ENCODE measurements at places on chromosomes 13 and 19.

DNA sequence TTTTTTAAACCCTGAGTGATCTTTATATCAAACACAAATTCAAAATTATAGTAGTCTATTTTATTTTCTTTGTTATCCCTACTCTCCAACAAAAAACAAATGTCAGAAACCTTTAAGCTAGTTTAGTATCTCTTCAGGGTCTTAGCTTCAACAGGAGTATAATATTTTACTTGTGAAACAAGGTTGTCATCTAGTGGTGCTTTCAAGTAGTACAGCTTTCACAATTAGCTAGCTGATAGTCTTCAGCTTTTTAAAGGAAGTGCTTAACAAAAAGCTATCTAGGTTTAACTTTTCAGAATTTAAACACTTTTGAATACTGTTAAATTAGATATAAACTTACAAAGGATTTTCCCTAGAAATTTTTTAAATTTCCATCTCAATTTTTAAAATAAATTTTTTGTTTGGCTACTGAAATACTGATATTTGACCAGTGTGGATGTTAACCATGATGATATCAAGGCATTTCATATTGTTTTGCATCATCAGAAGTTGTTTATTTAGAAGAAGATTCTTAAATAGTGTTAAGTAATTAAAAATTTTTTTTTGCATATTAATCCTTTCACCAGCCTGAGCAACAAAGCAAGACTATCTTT, 34.2 kb downstream of the TDRD3 start:
- DNase-seq, result no peak

DNA sequence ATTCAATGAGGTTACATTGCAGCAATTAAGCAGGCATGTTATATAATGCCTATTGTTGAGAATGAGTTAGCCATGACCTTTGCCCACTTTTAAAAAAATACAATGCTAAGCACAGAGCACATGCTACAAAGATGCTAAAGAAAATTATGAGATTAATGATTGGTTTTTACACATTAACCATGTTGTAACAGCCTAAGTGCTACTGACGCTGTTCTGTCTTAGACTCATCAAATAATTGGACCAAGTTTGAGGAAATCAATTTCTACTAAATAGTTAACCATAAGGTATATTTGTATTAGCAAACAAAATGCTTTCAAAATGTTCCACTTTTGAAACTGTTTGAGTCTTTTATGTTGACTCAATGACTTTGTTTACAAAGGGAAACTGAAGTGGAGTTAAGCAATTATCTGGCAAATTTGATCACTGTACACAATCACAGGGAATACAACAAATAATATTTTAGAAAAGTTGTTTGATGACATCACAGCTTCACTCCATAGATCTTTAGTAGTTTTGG, 14.3 kb downstream of the MIR17HG start:
- no peak for DNase-seq

GRCh38 chr19:51586103-51586728, 15.1 kb downstream of the ZNF175 start:
- DNase-seq, result no peak

DNA sequence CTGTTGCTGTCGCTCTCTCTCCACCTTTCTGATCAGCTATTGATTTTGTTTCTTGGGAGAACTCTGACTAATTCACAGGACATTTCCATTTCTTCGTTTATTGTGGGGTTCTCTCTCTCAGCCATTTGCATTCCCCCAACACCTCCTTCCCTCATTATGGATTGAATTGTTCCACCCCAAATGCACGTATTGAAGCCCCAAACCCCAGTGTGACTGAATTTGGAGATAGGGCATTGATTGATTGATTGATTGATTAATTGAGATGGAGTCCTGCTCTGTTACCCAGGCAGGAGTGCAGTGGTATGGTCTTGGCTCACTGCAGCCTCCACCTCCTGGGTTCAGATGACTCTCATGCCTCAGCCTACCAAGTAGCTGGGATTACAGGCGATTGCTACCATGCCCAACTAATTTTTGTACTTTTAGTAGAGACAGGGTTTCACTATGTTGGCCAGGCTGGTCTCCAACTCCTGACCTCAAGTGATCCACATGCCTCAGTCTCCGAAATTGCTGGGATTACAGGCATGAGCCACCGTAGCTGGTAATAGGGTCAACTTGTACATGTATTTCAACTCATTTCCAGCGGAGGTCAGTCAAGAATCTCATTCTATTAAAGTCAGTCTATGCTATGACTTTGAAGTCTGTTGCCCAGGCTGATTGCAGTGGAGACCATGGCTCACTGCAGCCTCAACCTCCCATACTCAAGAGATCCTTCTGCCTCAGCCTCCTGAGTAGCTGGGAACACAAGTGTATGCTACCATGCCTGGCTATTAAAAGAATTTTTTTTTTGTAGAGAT, 13.6 kb downstream of the NFILZ start:
- no peak for DNase-seq

DNA sequence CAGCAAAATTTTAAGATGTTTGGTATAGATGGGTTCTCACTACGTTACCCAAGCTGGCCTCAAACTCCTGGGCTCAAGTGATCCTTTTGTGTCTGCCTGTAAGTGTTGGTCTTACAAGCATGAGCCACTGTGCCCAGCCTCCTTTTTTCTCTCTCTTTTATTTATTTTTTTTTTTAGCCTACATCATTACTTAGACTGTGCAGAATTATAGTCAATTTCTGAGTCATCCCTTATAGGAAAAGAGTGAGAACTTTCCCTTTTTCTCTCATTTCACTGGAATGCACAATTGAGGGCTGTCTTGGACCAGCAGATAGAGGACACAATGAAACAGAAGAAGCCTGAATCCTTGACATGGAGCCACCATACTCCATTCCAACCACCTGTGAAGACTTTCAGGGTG, 13.3 kb downstream of the TSKS start:
- DNase-seq, result no peak

DNA sequence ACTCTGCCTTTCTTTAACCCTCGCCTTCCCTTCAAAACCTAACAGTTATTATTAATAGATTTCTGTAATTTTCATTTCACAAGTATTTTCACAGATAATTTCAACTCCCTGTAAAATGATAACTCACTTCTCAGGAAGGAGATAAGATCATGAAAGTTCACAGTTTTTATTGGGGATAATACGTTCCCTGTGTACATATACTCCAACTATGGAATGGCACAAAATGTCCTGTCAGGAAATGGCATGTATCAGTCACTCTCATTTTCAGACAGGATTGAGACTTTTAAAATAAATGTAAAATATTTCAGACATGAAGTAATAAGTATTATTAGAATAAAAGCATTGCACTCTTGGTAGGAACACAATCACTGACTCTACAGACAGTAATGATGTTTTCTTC, 932 bp upstream of the TRAPPC2B start:
- no peak for DNase-seq

GRCh38 chr19:13887517-13887916, 10.6 kb downstream of the NANOS3 start:
- DNase-seq, result no peak

DNA sequence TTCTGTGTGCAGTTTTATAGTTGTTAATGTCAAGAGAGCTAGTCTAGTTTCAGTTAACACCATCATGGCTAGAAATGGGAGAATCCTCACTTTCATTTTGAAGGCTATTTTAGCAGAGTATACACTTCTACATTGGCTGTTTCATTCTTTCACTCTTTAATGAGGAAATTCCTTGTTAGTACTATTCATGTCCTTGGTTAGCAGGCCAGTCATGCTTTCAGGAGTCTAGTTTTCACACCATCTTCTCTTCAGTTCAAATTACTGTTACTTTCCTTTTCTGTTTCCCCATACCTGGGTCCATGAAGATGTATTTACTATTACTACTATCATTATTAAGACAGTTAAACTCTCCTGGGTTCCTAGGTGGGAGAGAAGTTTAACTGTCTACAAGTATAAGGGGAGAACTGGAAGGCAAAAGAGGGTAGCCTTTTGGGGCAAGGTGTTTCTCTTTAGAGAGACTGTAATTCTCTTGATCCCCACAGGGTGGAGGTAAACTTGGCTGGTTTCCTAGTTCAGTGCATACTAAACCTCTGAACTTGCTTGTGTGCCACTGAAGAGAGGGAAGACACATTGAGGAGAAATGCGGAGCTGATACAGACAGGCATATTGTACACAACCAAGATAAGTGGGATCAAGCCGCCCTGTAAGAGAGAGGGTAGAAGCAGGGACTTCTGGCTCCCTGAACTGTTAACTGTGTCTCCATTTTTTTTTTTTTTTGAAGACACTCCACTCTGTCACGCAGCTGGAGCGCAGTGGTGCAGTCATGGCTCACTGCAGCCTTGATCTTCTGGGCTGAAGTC, 41.3 kb upstream of the IGFL4 start:
- no peak for DNase-seq

GRCh38 chr13:74715718-74716117, 581.5 kb upstream of the KLF12 start:
- DNase-seq, result no peak

- DNase-seq, result no peak
Measured at GRCh38 chr19:16496613-16496983, 404 bp downstream of the C19orf44 start.

GRCh38 chr13:100447831-100448230, 140.8 kb downstream of the GGACT start:
- no peak for DNase-seq
